Cardiac septum (tissue), 1 donor: ENCODE measurements at places on chromosomes 12 and 14. TPM values are rescaled to one million over a fixed set of nuclear protein-coding genes. Genes with fewer than 3 reads are reported as not detected.

Gene CCDC77
- 2.2 TPM for total RNA-seq

DNA sequence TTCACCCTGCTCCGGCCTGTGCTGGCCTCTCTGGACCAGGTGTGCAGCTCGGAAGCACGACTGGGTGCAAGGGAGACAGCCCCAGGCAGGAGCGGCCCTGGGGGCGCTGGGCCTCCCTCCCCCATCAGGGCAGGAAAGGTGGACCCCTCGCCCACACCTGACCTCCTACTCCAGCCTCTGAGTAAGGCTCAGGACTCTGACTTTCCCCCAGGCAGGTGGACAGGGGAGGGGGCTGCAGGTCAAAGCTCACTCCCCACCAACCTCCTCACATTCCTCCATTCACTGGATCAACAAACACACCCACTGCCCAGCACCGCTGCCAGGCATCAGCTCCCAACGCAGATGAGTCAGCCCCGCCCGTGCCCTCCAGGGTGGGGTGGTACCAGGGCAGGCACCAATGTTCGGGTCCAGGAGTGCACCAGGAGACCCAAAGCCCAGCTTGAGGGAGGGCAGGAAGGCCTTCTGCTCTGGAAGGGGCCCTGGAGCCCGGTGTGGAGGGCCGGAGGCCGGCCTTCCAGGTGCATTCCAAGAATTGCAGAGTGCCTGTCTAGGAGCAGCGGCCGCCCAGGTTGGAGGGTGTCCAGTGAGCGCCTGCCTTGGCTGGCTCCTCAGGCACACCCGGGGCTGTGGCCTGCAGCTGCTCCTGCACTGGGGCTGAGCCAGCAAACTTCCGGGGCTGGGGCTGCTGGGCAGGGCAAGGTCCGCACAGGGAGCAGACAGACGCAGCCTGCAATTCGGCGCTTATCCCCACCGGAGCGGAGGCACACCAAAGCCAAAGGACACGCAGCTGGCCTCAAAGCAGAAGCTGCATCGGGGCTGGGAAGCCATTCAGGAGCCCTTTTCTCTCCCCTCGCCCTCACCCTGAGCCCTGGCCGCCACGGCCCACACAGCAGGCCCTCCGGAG is 1.6 kb upstream of the INF2 start:
- peak; percentile 89 for DNase-seq

GRCh38 chr14:36646664-36647416 is 14.8 kb upstream of the PAX9 start:
- DNase-seq, result no peak

Gene GRIP1
- 0.81 TPM for total RNA-seq

DNA sequence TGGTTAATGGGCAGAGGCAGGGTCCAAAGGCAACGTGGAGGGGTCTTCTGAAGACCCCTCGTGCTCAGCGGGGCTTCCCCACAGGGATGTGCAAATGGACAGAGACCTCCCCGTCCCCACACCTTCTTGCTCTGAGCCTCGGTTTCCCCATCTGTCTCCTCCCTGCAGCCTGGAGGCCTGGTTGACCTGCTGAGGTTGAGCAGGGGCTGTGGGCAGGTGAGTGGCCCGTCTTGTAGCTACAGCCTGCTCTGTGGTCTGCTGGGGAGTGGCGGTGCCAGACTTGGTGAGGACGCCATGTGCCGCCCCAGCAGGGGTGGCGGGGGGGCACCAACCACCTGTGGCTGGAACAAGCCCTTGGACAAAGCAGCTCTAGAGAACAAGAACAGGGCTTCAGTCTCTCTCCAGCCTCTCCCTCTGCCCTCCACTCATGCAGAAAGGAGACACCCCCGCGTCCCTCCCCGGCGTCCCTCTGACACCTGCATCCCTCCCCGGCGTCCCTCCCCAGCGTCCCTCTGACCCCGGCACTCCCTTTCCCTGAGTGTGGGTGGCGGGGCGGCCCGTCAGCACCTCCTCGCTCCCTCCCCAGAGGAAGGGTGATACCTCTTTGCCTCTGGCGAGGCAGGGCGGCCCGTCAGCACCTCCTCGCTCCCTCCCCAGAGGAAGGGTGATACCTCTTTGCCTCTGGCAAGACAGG is 83.7 kb downstream of the NOC4L start:
- no peak for DNase-seq

DNA sequence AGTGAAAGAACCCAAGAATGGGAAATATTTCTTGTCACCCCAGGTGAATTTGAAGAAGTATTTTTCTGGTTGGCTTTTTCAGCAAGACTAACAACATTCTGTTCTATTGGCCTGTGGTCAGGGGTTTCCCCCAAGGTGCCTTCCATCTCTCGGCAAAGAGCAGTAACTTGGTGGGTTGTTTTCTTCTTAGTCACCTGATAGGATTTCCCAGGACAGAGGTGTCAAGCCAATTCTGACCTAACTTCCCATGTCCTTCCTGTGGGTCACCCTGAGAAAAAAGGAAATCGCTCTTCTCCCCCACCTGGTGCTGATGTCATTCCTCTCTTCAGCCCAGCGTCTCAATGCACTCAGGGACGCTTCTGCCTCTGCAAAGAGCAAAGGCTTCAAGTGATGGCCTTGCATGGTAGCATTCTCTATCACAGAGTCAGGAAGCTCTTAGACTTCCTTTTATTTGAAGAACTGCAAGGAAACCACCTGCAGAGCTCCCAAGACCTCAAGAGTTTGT is 16.1 kb upstream of the IFNG start:
- no peak for DNase-seq

GRCh38 chr14:86619726-86620125 is 1089.8 kb downstream of the FLRT2 start:
- DNase-seq, result no peak

DNA sequence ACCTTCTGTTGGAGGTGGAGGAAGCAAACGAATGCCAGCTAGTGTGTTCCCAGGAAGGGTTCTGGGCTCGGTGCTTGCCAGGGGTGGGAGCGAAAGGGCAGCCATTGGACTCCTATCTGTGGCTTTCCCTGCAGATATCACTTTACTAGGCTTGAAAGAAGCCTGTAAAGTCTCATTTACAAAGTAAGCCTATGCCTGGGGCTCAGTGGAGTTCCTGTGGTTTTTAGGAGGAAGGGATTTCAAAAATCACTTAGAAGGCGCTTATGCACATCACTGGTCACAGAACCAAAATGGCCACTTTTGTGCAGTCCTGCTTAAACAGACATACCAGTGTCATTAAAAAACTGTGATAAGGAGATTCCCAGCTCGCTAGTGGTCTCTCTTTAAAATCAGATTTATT is 22.7 kb downstream of the CLMN start:
- DNase-seq, result no peak

DNA sequence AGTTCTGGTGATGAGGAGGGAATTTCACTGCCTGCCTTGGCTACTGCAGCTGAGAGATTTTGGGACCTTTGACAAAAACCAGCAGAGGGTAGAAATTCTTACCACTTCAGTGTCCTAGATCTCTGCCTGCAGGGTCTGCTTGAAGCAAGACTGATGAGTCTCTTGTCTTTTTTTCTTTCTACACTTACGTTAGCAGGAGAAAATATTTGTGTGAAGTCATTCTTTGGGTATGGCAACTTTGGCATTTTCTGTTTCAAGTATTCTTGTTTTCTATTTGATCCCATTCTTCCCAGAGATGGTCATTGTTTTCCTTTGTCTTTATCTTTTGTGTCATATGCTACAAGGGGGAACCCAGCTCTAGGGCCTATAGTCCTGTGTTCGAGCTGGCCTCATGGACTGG is 65.6 kb upstream of the FERMT2 start:
- DNase-seq, result no peak

DNA sequence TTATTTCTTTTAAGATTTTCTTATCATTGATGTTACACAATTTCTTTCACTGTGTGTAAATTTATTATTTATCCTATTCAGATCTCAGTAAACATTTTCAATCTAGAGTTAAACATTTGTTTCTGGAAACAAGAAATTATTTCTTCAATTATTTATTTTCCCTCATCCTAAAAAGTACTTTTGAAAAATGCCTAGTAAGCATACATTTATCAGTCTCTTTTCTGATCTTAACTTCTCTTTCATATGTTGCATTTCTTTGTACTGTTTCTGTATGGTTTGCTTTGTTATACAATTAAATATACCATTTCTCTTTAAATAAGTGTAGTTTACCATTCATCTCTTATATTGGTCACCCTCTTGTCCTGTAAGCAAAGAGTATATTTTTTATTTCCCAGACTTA is 263.2 kb downstream of the C12orf50 start:
- no peak for DNase-seq

Gene DIO2
- total RNA-seq, result 32.0 TPM

DNA sequence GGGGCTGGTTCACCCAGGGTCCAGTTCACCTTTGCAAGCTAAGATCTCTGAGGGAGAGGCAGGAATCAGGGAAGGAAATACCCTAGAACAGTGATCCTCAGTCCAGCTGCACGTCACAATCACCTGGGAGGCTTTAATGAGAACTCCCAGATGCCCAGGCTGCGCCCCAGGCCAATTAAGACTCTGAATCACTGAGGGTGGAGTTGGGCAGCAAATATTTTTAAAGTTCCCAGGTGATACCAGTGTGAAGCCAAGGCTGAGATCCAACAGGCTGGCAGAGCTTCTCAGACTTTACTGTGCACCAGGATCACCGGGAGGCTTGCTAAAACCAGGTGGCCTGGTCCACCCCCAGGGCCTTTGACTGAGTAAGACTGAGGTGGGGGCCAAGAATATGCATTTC is 23.8 kb downstream of the MYL2 start:
- DNase-seq, result no peak

Gene GAS2L3
- 2.8 TPM for total RNA-seq

GRCh38 chr14:59055439-59056045 is 132.9 kb upstream of the DAAM1 start:
- DNase-seq, result no peak

DNA sequence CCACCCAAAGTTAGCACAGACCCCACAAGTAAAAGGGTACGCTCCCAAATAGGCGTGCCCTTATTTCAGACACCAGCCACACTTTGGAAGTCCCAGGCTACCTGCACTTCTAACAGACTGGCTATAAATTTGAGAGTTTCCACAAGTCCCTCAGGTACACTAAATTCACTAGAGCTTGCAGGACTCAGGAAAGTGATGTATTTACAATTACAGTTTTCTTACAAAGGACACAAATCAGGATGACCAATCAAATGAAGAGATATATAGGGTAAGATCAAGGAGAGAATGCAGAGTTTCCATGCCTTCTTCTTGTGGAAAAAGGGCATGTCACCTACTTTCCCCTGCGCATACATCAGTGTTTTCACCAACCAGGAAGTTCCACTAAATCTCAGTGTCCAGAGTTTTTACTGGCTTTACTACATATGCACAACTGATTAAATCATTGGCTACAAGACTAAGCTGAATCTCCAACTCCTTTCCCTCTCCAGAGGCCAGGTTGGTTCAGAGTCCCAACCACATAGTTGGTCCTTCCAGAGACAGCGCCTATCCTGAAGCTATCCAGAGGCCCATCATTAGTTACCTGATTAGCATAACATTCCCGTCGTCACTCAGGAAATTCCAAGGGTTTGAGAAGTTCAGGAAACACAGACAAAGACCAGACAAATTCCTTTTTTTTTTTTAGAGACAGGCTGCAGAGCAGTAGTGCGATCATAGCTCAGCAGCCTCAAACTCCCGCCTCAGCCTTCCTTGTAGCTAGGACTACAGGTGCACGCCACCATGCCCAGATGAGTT is 84.2 kb downstream of the DENND5B start:
- no peak for DNase-seq

Gene JPH4
- total RNA-seq, result 0.19 TPM

DNA sequence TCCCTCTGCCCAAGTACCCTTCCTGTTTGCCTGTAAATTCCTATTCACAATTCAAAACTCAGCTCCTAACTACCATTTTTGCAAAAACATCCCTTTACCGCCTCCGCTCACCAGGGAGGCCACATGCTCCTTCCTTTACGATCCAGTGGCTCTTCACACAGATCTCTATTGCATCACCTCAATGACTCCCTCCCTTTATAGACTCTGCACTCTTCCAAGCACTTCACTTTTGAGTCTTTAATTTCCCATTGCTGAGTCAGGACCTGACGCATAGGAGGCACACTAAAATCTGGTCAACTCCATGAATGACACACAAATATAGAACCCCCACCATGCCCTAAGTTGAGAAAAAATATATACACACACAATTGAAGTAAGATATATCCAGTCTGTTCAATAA is 45.9 kb downstream of the PPP1R13B start:
- DNase-seq, result no peak

DNA sequence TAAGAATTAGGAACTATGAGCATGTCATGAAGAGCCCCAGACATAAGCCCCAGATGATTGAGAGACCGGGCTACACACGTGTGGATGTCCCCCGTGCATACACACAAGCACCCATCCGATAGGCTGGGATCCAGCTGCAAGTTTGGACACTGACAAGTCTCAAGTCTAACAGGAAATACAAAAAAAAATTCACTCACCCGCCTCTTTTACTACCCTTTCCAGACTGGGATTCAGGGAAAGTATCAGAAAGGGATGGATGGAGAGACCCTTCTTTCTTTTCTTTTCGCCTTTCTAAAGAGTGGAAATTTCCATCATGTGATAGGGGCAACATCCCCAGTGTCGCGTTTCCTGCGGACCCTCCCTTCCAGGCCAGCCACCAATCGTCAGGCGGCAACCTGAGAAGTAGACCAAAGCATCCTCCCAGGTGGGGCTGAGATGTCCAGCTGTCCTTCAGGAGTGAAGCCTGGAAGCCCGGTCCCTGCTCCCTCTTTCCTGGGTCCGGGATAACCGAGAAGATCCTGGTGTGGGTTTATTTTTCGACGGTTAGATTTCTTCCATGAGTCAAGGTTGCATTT is 6.4 kb upstream of the SLC38A4 start:
- no peak for DNase-seq

GRCh38 chr12:101298426-101298825 is 18.5 kb downstream of the UTP20 start:
- no peak for DNase-seq

DNA sequence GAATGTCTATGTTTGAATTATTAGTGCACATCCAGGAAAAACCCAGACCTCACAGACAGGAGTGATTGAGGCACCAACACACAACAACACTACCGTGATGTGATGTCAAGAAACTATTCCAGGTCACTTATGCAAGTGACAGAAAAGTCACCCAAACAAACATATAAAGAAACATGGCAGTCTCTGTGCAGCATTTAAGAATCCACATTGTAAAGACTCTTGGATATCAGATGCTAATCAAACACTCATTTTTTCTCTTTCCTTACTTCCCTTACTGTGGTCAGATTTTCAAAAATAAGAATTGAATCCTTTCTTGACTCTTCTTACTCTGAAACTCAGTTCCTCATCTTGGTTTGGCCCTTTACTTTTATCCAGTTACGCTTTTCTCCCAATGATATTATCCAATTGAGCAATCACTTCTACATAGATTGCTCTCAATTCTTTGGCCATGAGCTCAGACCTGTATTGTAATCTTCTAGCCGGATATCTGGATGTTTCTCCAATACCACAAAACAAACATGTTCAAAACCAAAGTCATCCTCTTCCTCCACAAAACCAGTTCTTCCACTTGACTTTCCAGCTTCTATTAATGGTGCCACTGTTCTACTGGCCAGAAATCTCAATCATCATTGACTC is 115.4 kb downstream of the DUSP6 start:
- DNase-seq, result no peak

Gene LHX5
- total RNA-seq, result not detected

- no peak for DNase-seq
Measured at GRCh38 chr12:101299931-101300330, 20.0 kb downstream of the UTP20 start.

GRCh38 chr12:52977170-52977569 is 28.3 kb downstream of the KRT18 start:
- DNase-seq, result no peak
